ENCODE measurements at places on chromosomes 11 and 22. TPM values are rescaled to one million over a fixed set of nuclear protein-coding genes. Genes with fewer than 3 reads are reported as not detected.

Gene NAALAD2
- total RNA-seq, result 0.66 TPM

Gene FBXO3
- 45.3 TPM for total RNA-seq

Gene CBX7
- 4.9 TPM for total RNA-seq

Gene TMEM218
- total RNA-seq, result 21.0 TPM

Gene OR51B2
- not detected for total RNA-seq

Gene PISD
- total RNA-seq, result 35.0 TPM

Gene TRIM49
- total RNA-seq, result not detected

Gene KDELR3
- 46.8 TPM for total RNA-seq

Gene SLC22A6
- not detected for total RNA-seq

Gene OR10A2
- total RNA-seq, result not detected

Gene UBQLN3
- total RNA-seq, result not detected

Gene DCHS1
- total RNA-seq, result 39.4 TPM

Gene B4GALNT4
- total RNA-seq, result 0.86 TPM

Gene PTPN5
- total RNA-seq, result not detected

Gene RHOD
- 5.2 TPM for total RNA-seq
